ENCODE measurements at places on chromosomes 4 and X.

- peak; percentile 13 for DNase-seq
Observed at GRCh38 chr4:39932776-39933402, 44.8 kb downstream of the PDS5A start.

- DNase-seq: no peak
Observed at GRCh38 chr4:136644279-136644678, 888.0 kb downstream of the PCDH18 start.

- no peak for DNase-seq
Observed at GRCh38 chr4:25320336-25320735, 7.8 kb downstream of the ZCCHC4 start.

GRCh38 chr4:61336916-61337315 lies 136.8 kb downstream of the ADGRL3 start:
- no peak for DNase-seq

DNA sequence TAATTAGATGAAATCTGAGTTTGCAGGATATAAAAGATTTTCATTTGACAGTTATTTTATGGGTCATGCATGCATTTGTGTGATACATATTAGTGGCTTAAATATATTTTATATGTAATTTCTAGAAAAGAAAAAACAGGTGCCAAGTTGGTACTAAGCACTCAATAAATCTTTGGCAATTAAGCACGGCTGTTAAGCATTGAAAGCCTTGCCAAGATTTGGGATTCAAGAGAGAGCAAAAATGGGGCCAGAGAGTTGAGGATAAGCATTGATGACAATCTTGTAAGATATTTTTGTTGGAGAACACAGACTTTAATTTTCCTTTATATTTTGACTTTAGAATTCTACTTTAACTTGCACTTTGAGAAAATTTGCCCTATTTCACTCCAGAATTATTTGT lies 249.8 kb upstream of the MAD2L1 start:
- no peak for DNase-seq

DNA sequence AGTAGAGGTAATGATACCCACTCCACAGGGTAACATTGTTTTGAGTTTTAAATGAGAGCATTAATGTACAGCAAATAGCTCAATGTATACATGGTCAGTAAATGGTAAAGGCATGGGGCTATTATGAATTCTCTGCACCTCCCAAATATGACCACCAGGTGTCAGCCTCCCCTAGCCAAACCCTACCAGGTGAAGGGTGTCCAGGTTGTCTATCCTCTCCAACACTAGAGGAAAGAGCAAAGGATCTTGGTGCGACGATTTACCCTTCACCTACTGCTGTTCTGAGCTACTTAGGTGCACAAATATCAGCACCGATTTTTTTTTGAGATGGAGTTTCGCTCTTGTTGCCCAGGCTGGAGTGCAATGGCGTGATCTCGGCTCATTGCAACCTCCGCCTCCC lies 26.5 kb upstream of the XIAP start:
- DNase-seq: peak; percentile 57

GRCh38 chr4:78923464-78924312 lies 15.6 kb downstream of the PAQR3 start:
- no peak for DNase-seq

DNA sequence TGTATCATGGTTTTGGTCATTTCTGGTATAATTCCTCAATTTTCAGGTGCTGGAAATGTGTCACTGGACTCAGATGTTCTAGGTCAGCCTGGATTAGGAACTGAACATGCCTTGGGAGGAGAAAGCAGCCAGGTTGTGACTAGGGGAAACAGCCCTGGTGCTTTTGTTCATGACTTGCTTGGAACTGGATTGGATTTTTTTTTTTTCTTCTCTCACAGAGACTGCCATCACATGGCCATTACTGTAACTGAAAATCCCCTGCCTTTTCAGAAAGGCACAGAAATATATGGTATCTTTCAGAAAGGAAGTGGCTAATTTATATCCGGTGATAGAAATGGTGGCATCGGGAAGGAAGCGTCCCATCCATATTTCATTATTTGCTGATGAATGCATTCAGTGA lies 34.6 kb downstream of the SEPTIN11 start:
- peak; percentile 19 for DNase-seq

All from CD4-positive, alpha-beta T cell treated with Interleukin-6 at 100 ng/mL for 8 hours (primary cell).